ENCODE measurements at places on chromosomes 12 and 14.

GRCh38 chr12:106193394-106194215 lies 54.2 kb downstream of the CKAP4 start:
- no peak for DNase-seq

GRCh38 chr12:29044799-29045198 lies 104.3 kb upstream of the FAR2 start:
- DNase-seq: no peak

DNA sequence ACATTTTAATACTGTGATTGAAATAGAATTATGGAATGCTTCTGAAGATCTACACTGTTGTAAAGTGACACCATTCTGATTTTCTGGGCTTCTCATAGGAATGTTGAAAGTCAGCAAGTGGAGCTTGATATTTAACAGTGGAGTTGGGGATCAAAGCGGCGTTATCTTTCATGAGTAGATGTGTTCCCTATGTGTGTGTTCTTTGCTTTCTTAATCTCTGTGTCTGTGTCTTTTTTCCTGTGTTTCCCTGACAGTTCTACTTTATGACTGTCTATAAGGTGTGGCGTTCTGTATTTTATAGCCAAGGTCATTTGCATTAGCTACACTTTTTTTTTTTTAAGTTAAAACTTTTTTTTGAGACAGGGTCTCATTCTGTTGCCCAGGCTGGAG lies 24.7 kb downstream of the SYNE2 start:
- no peak for DNase-seq

DNA sequence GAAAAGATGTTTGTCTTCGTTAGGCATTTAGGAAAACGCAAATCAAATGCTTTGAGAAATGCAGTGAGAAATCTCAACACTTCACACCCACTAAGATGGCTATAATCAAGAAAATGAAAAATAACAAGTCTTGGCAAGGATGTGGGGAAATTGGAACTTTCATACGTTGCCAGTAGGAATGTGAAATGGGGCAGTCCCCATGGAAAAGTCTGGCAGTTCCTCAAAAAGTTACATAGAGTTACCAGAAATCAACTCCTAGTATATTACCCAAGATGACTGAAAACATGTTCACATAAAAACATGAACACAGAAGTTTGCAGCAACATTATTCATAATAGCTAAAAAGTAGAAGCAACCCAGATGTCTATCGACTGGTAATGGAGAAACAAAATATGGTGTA lies 41.5 kb upstream of the LRTM2 start:
- no peak for DNase-seq

GRCh38 chr12:105670672-105671071 lies 340.2 kb downstream of the C12orf75 start:
- no peak for DNase-seq

Measured in epithelial cell of esophagus (primary cell).